ENCODE measurements at places on chromosomes 12 and 14.

DNA sequence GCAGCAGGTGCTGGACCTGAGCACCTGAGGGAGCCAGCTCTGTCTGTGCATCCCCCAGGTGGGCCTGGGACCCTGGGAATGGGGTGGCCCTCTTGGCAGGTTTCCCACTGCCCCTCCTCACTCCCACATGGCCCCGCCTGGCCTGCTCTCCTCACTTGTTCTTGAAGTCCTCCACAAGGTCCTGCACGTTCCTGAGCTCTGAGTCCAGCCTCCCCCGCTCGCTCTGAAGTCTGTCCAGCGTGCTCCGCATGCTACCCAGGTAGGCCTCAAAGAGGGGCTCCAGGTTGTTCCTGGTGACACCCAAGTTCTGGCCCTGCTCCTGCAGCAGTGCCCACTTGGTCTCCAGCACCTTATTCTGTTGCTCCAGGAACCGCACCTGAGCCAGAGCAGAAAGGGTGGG lies 2.9 kb downstream of the KRT79 start:
- no peak for DNase-seq

DNA sequence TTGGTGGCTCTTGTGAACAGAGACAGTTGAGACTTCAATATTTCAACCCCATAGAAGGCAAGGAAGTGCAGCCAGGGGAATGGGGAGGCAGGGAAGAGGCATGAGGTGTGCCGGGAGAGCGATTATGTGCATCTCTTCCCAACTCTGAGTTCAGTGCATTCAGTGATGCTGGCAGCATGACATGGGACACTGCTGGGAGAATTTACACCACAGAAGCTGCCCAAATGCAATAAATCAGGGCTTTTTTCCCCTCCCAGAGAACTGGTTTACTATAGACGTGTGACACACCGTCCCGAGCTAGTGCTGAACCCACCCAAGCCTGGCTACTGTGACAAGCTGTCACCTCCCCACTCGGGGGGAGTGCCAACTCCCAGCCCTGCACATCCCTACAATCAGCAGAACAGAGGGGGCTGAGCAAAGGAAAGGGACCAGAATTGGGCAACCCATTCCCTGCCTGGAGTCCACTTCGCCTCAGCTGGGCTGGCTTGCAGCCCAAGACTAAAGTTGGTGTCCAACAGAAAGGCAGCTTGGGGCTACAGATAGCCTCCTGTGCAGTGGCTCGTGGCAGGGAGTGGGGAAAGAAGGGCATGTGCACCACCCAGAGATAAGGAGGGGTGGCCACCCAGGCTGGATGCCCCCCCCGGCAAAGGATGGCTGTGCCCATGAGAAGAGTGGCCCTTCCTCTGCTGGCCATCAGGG lies 16.7 kb downstream of the AHSA1 start:
- no peak for DNase-seq

GRCh38 chr12:5561057-5561456 lies 129.1 kb downstream of the NTF3 start:
- DNase-seq = no peak

GRCh38 chr12:54033106-54033979 lies 493 bp downstream of the HOXC5 start:
- no peak for DNase-seq

- peak; percentile 59 for DNase-seq
Observed at GRCh38 chr12:116916714-116917114, 6.0 kb downstream of the FBXW8 start.

- peak; percentile 48 for DNase-seq
Observed at GRCh38 chr14:51328064-51328771, 88.2 kb downstream of the TMX1 start.

DNA sequence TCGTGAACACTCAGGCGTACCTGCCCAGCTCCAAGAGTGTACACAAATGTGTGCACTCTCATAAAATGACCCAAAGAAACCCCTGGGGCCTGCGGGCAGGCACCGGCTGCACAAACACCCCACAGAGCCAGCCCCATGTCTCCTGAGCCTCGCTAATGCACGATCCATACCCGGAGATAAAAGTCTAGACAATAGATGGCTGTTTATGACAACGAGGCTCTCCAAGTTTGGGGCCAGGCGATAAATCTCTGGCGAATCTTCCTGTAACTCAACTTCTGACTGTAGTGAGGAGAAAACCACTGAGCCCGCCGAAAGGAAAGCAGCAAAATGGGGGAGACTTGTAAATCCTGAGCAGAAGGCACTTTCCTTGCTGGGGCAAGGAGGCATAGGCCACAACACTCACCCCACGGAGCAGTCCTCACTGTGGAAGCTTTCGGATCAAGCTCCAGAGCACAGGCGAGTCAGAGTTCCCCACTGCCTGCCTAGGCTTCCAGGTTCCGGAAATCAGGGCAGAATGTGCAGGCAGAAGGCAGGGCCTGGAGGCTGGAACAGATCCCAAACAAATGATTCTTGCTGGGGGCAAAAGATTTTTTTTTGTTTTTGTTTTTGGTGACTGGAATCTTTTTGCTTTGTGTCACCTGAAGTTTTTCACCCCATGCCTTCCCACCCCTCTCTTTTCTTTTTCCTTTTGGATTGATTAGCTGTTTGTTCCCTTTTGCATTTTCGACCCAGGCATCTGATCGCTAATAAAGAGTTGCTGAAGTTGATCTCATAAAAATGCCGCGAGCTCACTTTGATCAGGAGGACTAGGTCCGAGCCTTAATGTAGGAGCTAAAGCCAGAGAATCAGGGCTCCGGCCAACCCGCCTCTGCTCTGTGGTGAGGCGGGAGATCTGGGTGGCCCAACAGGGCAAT lies 4.5 kb upstream of the HOXC11 start:
- DNase-seq = no peak

DNA sequence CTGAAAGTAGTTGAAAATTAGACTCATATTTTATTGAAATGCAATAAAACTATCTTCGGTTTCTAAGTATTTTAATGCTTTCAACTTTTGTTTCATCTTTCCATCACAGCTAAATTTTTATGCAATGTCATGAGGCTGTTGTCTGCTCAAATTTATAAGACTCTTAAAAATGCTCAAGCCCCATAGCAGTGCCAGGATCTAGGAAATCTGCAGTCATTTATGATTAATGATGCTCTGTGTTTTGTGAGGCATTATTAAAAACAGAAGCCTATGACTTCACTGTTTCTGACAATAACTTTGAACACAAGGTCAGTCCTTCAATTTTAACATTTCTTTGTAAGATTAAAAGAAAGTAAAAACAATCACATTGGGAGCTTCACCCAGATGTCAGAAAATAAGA lies 112.5 kb downstream of the ALX1 start:
- DNase-seq = no peak

- no peak for DNase-seq
Observed at GRCh38 chr12:52662918-52663229, 10.9 kb upstream of the KRT2 start.

GRCh38 chr14:84025106-84026012 lies 1504.6 kb upstream of the FLRT2 start:
- no peak for DNase-seq

DNA sequence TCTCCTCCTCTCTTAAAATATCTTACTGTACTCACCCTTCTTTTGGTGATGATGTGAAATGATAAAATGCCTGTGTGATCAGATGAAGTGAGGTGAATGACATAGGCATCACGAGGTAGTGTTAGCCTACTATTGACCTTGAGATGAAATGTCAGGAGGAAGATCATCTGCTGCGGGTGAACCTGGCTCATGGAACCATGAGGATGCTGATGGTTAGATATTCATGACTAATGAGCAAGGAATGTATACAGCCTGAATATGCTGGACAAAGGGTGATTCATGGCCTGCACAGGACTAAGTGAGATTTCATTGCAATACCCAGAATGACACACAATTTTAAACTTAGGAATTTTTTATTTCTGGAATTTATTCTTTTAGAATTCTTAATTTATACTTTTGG lies 89.6 kb downstream of the DAAM1 start:
- DNase-seq = peak; percentile 78

GRCh38 chr12:105538880-105539279 lies 208.4 kb downstream of the C12orf75 start:
- peak; percentile 81 for DNase-seq

- no peak for DNase-seq
Observed at GRCh38 chr14:80419769-80420168, 208.5 kb upstream of the DIO2 start.

- no peak for DNase-seq
Observed at GRCh38 chr12:20805921-20806320, 4.6 kb upstream of the SLCO1B3 start.
